Urinary bladder (tissue), 4 donors: ENCODE measurements at places on chromosomes 3 and 15. TPM values are rescaled to one million over a fixed set of nuclear protein-coding genes. Genes with fewer than 3 reads are reported as not detected.

- no peak for DNase-seq
Measured at GRCh38 chr3:74463515-74463914, 150.9 kb downstream of the CNTN3 start.

NANOGP8 gene
- 0.53 TPM for total RNA-seq

ZNF860 gene
- total RNA-seq, result 9.6 TPM

GRCh38 chr3:161770484-161771386 lies 274.1 kb downstream of the OTOL1 start:
- DNase-seq, result no peak

DNA sequence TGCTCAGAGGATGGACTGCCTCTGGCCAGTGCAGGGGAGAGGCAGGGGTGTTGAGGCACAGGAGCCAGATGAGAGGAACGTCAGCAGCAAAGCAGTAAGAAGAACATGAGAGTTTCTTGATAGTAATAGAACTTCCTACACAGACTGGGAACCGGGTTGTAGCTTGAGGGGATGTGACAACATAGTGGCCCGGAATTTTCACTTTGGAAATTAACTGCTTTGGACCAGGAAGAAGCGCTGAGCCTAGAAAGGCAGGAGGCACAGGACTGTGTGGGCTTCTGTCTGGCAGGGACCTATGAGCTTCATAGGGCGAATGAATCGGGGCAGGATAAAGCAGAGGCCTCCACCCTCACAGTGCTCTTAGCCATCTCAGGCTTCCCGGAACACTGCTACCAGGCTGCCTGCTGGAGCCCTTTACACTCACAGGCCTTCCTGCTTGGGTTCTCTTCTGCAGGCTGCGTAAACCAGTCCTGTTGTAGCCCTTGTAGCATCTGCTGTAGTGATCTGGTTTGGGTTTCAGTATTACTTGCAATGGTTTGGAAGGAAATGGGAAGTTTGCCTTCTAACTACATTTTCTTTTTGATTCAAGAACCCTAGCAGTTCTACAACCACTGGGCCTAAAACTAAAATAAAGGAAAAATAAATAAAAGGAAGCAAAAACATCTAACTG lies 3.3 kb upstream of the ADPGK start:
- no peak for DNase-seq

DNA sequence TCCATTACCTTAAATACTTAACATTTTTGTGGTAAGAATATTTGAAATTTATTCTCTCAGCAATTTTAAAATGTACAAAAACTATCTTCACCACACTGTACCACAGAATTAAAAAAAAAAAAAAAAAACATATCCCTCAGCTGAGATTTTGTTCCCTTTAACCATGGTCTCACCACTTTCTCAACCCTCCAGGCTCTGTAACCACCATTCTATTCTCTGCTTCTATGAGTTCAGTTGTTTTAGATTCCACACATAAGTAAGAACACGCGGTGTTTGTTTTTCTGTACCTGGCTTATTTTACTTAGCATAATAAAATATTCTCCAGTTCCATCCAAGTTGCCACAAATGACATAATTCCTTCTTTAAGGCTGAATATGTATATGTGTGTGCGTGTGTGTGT lies 41.5 kb downstream of the CSNK1G1 start:
- no peak for DNase-seq

DNA sequence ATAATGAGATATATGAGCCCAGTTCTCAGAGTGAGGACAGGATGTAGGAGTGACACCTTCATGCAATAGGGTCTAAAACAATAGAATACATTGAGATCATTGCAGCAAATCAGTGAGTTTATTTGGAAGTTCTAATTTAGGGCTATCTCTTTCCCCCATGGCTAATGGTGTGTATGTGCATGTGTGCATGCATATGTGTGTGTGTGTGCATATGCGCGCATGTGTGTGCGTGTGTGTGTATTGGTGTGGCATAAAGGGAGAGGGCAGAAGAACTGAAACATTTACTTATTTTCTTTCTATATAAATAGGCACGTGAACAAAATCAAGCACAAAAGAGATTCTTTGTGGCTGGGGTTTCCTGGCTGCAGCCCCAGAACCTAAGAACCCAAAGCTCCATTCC lies 115.7 kb upstream of the VEPH1 start:
- DNase-seq, result no peak

- peak; percentile 73 for DNase-seq
Measured at GRCh38 chr3:134212967-134213665, 37.5 kb downstream of the RYK start.

DNA sequence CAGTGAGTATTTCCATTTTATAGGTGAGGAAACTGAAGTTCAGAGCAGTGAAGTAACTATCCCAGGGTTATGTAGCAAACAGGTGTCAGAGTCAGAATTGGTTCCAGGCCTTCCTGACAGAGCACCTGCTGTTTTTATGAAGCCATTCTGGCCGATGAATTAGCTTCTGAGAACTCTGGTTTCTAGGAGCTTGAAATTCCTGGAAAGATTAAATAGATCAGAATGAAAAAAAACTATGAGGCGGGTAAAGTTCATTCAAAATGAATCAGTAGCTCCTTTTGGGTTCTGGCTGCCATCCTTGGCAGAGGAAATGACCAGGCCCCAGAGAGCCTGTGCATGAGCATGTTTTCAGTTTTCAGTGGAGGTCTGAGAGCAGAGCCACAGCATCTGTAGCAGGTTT lies 59.3 kb upstream of the CFAP161 start:
- no peak for DNase-seq

- no peak for DNase-seq
Measured at GRCh38 chr3:166634091-166634746, 745.9 kb downstream of the ZBBX start.

- no peak for DNase-seq
Measured at GRCh38 chr3:54755756-54756155, 172.1 kb downstream of the LRTM1 start.

DNA sequence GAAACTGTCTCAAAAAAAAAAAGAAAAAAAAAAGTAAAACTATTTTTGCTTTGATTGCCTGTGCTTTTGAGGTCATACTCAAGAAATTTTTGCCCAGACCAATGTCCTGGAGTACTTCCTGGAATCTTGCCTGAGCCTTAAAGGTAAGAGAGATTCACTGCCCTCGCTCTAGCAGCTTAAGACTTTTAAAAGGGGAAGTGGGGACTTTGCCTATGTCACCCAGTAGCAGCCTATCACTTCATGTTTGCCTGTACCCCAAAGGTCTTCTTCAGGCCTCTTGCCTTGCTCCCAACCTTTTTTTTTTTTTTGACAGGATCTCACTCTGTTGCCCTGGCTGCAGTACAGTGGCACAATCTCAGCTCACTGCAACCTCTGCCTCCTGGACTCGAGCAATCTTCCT lies 18.9 kb upstream of the GOLGB1 start:
- no peak for DNase-seq

GRCh38 chr3:161690299-161690620 lies 193.7 kb downstream of the OTOL1 start:
- DNase-seq, result no peak

DNA sequence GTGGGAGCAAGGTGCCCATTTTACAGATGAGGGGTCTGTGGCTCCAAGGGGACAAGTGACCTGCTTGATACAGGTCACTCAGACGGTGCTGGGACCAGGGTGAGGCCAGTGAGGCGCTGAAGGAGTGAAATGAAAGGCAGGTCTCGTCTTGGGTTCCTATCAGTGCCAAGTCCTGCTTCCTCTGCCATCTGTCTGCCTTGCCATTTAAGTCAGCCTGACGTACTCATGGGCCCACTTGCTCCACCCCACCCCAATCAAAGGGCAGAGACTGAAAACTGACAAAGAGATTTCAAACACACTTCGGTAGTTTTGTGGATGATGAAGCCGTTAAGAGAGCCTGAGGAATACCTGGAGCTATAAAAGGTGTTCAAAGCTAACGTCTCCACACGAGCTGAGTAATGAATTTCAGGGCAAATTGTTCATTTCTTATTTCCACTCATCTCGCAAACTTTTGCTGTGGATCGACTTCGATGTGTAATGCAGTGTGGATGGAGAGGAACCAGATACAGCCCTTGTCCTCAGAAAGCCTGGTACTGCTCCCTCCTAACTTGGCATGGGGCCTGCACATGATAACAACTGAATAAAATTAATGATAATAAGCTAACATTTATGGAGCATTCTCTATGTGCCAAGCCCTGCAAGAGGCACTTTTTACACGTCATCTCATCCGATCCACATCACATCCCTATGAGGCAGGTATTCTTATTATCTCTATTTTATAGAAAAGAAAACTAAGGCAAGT lies 36.6 kb downstream of the ATP2B2 start:
- no peak for DNase-seq
